GM12878 (cell line): ENCODE measurements at places on chromosomes 13 and 19.

GRCh38 chr19:55667511-55667910 lies 7.5 kb upstream of the EPN1 start:
- DNase-seq: no peak

- no peak for DNase-seq
Observed at GRCh38 chr13:43293008-43293407, 269.6 kb downstream of the DNAJC15 start.

DNA sequence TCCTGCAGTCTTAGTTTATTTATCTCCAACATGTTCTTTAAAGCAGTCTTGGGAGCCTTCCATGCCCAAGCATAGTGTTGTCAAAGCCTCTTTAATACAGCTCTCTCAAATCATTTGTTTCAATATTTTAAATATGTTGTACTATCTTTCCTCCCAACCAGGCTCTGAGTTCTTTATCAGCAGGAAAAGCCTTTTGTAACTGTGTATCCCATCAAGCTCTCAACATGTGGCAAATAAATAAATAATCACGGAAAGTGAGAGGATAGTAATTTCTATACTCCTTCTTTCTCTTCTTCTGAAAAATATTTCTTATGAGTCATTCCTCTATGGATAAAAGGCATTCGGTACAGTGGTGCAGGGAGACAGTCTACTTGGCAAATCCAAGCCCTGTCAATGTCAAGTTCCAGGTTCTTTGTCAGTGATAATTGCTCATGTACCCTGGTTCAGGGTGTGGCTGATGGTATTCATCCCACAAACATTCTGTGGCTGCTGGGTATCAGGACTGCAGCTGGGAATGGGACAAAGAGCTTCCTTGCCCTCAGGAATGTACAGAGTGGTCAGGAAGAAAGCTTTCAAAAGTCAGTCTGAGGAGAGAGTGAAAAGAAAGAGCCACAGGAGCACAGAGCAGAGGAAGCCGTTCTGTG lies 384.3 kb downstream of the EFNB2 start:
- no peak for DNase-seq

DNA sequence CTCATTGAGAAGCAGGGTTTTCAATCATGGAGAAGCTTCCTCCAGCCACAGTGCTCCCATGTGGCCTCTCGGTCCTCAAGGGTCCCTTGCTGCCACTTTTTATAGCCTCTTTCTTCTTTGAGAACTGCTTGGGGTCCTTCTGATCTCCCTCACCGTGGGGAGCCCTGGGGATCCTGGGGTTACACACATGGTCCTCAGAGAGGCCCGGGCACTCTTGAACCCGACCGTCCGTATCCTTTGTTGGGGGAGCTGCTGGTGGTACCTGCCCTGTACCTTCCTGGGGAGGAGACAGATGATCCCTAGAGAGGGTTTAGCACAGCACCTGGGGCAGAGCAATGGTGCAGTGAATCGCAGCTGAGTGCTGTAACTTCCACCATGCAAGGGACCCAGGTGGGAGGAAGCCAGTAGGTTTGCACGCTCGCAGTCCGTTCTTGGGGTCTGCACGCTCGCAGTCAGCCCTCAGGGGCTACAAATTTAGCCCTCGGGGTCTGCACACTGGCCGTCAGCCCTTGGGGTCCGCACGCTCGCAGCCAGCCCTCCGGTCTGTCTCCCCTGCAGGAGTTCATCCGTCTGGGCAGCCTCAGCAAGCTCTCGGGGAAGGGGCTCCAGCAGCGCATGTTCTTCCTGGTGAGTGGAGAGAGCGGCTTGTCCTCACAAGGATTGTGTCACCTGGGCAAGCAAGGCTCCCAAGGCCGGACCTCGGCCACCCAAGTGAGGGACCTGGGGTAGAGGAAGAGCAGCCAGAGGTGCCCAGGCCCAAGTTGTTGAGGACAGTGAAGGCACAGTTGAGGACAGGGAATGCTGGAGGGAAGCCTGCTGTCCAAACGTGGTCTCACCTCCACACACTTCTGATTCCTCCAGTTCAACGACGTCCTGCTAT lies 138.4 kb downstream of the STK24 start:
- no peak for DNase-seq

DNA sequence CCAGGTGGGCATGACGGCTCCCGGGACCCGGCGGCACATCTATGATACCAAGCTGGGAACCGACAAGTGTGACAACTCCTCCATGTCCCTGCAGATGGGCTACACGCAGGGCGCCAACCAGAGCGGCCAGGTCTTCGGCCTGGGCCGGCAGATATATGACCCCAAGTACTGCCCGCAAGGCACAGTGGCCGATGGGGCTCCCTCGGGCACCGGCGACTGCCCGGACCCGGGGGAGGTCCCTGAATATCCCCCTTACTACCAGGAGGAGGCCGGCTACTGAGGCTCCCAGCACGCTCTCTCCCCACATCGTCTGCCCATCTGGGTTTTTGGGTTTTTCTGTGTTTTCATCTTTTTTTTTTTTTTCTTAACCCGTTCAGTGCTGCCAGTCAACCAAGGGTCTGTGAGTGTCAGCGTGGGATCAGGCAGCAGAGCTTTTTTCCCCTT lies 2.3 kb upstream of the ABCA7 start:
- DNase-seq: no peak

GRCh38 chr19:37304190-37304883 lies 66.6 kb upstream of the ZNF527 start:
- DNase-seq: no peak

- DNase-seq: no peak
Observed at GRCh38 chr13:45704854-45705695, 3.0 kb downstream of the CBY2 start.

DNA sequence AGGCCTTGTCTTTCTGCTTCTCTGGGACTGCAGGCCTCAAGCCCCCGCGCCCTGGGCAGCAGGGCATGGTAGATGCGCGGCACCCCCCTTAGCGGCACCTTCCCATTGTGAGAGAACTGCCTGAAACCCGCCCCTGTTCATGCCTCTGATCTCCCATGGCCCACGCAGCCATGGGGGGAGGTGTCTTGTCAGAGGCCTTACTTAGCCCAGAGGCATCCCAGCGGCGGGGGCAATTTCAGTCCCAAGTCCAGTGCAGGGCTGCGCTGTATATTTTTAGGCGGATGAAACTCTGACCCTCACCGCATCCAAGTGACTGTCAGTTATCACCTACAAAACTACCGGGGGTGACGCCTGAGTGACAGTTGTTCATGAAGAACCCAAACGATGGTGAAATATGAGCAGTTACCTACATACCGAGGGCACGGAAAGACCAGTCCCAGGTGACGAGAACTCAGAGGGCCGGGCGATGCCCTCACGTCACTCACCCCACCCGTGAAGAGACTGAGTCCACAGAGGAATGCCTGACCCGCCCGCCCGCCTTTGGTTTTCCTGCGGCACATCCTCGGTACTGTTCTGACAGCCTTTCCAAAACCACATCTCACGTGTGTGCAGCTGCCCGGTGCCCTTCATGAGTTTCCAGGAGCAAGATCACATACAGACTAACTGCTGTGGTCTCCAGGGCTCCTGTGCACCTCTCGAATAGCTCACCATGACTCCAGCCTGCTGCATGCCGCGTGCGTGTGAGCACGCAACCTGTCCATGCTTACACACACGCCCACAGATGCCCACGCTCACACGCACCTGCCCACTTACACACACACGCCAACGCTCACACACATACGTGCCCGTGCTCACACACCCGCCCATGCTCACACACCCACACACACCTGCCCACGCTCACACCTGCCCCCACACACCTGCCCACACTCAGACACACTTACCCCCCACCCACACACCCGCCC lies 14.4 kb downstream of the IL17D start:
- no peak for DNase-seq

DNA sequence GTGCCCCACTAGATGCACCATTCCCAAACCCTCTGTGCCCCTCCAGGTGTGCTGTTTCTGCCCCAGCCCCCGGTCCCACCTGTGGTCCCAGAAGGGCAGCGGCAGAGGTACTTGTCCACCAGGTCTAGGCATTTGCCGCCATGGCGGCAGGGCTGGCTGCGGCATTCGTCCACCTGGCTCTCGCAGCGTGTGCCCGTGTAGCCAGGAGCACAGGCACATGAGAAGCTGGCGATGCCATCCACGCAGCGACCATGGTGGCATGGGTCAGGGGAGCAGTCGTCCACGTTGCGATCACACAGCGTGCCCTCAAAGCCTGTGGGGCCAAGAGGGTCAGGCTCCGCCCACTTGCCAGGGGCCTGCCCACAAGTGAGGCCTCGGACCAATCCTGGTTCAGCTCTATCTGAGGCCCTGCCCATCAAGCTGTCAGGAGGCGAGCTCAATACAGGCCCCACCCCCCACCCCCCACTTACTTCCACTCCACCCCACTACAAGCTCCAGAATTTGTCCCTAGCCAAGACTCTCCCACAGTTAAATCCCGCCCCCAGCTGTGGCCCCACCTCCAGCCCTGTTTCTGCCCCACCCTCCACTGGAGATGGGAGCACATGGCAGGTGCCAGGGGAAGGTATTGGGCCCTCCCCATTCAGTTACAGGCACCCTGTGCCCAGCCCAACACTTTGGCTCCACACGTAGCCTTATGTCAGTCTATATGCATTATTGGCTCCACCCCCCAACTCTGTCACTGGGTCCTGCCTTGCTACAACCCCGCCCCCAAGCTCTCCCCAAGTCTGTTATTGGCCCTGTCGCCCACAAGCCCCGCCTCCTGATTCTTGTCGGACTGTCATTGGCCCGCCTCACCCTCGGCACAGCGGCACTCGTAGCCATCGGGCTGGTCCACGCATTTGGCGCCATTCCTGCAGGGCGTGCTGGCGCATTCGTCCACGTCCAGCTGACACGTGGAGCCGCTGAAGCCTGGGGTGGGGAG lies 13.5 kb downstream of the NOTCH3 start:
- DNase-seq: no peak

GRCh38 chr19:38869836-38870607 lies 8.1 kb downstream of the RINL start:
- DNase-seq: no peak

DNA sequence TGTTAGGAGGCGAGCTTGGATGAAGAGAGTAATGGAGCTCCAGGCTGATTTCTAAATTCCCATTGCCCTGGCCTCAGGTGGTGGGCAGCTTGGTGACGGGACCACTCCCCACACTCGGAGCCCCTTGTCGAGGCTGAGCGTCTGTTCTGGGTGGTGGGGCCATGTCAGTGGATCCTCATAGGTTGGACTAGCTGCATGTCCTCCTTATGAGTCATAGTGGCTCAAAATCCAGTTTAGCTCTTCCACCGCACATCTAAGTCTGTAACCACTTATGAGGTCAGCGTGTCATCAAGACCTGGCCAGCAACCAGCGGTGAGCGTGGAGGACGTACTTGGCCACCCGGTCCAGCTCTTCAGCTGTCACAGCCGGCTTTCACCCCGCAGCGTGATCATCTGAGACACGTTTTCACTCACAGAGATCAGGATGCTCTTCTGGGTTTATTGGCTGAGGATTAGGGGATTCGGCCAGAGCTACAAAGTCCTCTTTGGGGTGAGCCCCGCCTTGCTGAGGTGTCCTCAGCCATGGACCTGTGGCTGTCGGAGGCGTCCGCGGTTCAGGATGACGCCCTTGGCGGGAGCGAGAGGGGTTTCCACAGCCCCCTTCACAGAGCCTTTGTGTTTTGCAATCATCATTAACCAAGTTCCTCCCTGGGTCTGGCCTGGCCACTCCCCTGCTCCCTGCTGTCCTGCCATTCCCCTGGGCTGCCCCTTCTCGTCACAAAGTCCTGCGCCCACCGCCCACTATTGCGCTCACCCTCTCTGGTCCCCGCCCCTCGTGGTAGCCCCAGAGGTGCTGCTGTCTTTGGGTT lies 41.9 kb downstream of the ADPRHL1 start:
- DNase-seq: no peak

DNA sequence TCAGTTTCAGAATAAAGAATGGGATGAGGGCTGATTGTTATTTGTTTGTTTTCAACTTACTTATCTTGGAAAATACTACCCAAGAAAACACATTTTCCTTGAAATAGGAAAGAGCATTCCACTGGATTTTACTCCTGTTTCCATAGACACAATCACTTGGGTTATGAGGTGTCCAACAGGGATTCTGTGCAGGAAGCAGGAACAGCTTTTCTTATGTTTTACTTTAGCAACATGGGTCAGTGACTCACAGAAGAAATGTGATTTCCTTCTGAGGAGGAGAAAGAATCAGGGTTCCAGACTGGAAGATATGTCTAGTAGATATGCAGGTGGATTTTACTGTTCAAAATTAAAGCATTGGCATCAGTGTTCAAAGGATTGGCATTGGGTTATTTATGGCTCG lies 180.8 kb upstream of the GPC6 start:
- DNase-seq: no peak

- no peak for DNase-seq
Observed at GRCh38 chr13:25800523-25800922, 251.3 kb downstream of the SHISA2 start.

GRCh38 chr19:14407605-14408484 lies 11.3 kb downstream of the DDX39A start:
- DNase-seq: no peak

DNA sequence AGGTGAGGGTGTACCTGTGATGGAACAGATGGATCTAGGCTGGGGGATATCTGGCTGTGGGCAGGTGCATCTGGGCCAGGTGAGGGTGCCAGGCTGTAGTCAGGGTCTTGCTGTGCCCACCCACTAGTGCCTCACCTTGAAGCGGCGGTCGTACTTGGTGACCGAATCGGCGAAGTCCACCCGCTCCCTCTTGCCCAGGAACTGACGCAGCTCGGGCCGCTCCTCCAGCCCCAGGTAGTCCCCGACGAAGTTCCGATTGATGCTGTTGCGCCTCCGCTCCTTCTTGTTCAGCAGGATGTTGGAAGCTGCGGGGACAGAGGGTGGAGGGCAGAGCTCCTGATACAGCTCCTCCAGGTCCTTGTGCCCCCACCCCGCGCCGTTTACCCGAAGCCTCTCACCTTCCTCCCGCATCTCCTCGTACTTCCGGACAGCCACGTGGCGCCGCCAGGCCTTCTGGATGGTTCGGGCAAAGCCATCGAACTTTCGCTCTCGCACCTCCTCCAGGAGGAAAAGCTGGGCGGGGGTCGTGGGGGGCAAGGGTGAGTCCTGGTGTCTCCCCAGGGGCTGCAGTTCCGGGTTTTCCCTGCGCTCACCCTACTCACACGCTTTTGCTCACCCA lies 16.2 kb upstream of the ZNF414 start:
- DNase-seq: no peak

DNA sequence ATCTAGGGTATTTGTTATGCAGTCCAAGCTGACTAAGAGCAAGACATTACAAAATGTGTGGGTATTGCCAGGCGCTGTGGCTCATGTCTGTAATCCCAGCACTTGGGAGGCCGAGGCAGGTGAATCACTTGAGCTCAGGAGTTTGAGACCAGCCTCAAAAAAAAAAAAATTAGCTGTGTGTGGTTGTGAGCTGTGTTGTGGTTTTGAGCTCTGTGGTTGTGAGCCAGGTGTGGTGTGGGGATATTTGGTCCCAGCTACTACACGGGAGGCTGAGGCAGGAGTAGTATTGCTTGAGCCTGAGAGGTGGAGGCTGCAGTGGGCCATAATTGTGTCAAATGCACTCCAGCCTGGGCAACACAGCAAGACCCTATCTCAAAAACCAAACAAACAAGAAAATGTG lies 5.6 kb upstream of the KEAP1 start:
- DNase-seq: no peak

- DNase-seq: no peak
Observed at GRCh38 chr13:110445183-110445582, 116.3 kb downstream of the RAB20 start.

DNA sequence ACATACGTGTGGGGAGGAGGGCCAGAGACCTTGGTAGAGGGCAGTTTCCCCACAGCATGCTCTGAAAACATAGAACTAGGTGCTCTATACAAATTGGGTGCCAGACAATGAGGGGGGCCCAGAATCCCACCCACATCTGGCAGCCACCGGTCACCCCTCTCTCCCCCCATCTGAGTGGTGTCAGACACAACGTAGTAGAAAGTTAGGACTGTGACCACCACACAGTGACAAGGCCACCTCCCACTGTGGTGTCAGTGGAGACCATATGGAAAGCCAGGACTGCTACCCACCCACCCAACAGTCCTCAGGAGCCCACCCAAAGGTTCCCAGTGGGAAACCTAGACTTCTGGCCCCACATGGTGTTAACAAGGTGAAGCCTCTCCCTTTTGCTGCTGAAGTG lies 2.1 kb upstream of the ATP4B start:
- DNase-seq: no peak
